ENCODE measurements at places on chromosomes 1 and 21.

GRCh38 chr1:232596666-232597303, 33.1 kb downstream of the SIPA1L2 start:
- DNase-seq, result no peak

DNA sequence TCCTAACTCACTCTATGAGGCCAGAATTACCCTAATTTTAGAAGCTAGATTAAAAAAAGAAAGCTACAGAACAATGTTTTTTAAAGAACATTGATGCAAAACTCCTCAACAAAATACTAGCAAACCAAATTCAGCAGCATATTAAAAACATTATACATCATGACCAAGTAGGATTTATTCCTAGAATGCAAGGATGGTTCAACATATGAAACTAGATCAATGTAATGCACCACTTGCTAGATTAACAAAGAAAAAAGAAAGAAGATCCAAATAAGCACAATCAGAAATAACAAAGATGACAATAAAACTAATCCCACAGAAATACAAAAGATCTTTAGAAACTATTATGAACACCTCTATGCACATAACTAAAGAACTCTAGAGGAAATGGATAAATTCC, 13.3 kb upstream of the PPT1 start:
- DNase-seq, result no peak

DNA sequence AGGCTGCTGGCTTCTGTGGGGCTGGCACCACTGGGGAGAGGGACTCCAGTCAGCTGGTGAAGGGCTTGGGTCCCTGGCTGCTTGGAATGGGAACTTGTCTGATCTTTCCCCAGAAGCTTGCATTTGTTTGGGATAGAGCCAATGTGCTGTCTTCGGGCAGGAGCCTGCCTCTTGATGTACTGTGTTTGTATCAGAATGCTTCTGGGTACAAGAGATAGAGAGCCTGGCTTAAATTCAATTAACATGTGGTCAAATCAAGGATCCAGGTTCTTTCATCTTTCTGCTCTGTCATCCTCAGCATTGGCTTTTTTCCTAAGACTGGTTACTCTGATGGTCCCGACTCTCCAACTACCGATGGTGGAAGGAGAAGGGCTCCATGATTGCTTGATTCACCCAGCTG, 16.0 kb upstream of the PROK1 start:
- no peak for DNase-seq

DNA sequence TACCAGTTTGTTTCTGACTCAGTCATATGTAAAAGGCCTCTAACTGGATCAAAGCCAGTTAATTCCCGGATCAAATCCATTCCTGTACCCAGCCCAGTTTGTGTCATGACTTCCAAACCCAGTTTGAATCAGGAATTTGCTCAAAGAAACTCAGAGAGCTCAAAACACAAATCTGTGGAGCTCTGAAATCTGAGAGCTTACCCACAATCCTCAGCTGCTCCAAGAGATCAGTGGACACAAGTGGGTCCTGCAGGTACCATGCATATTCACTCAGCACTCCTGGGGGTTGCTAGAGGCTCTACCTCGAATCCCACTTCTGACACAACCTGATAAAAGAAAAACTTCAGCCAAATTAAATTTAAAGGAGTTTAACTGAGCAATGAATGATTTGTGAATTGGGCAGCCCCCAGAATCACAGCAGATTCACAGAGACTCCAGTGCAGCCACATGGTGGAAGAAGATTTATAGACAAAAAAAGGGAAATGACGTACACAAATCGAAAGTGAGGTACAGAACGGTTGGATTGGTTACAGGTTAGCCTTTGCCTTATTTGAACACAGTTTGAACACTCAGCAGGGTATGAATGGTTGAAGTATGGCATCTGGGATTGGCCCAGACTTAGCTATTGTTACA, 11.9 kb upstream of the MRPL55 start:
- peak; percentile 34 for DNase-seq

DNA sequence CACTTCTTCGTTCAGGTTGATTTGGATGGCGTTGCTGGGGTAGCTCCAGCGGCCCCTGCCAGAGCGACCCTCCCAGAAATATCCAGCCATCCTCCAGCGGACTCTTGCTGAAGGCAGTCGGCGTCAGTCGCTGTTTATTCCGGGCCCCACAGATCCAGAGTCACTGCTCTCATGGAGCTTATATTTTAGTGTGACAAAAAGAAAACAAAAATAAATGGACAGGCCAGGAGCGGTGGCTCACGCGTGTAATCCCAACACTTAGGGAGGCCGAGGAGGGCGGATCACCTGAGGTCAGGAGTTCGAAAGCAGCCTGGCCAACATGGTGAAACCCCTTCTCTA, 791 bp upstream of the CFAP298 start:
- no peak for DNase-seq

- no peak for DNase-seq
Observed at GRCh38 chr1:84083307-84083706, 60.8 kb upstream of the PRKACB start.

DNA sequence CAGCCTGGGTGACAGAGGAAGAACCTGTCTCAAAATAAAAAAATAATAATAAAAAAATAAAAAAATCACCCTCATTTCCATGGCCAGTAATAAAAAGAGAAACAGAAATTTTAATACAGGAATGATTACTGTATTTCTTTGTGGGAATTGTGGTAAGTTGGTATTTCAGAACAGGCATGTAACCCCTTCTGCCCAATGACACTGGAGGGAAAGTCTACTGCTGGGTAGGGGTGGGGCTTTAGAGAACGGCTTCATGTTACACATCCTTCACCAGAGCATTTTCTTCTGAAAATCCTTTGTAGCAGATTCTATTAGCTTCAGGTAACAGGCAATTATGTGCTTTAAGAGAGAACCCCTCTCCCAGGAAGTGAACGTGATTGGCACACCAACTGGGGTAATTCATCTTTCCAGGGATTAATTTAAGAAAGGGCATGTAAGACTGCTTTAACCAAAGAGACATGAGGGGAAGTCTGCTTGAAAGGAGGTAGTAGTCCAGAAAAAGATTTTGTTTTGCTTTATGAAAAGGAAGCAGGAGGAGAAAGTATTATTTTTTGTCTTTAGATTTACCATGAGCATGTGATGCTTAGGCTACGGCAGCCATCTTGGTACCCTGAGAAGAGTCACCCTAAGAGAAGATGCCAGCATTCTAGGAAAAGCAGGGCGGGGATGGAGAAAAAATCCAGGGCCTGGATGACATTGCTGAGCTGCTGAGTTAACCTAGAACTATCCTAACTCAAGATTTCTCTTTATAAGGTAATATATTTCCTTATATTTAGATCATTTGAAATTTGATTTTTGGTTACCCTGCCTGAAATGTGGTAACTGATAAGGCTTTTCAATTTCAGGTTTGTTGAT, 57.7 kb upstream of the DPT start:
- DNase-seq, result no peak

- no peak for DNase-seq
Observed at GRCh38 chr1:186848509-186849130, 19.9 kb downstream of the PLA2G4A start.

DNA sequence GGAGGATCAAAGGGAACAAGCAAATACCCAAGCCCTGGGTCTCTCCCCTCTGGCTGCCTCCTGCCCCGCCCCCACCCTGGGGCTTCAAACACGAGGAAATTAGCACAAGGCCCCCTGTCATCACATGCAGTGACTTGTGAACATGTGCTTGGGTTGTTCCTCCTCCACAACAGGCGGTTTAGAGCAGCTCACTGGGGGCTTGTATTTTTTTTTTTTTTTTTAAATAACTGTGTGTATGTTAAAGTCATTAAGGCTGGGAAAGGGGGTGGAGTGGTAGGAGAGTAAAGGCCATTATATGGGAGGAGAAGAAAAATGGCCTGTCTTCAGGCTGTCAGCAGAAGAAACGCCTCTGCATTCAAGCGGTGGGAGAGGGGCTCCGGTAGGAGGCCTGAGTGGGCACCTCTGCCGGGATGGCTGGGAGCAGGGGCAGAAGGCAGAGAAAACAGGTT, 64.2 kb downstream of the PLXNA2 start:
- no peak for DNase-seq

DNA sequence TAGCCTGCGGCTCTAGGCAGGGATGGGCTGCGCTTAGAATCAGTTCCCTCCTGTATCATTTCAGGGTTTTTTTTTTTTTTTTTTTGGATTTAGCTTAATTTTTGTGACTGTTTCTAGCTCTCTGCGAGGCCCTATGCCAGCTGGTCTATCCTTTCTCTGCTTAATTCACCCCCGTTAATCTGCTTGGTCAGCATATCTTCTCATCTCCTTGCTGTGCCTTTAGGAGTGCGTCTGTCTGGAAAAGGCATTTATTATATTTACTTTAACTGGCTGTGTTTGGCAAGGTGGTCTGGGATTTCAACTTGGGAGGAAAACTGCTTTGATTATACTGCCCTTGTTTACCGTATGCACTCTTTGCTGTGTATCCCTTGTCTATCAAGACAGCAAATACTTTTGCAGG, 184.8 kb upstream of the KIAA0040 start:
- DNase-seq, result no peak

GRCh38 chr1:93707956-93708355, 26.3 kb upstream of the BCAR3 start:
- DNase-seq, result no peak

GRCh38 chr1:10621906-10622305, 147.2 kb downstream of the PEX14 start:
- DNase-seq, result no peak

GRCh38 chr1:33244143-33244808, 12.0 kb upstream of the ZNF362 start:
- DNase-seq, result peak; percentile 43

GRCh38 chr1:43222879-43223278, 46.9 kb upstream of the TMEM125 start:
- DNase-seq, result no peak

DNA sequence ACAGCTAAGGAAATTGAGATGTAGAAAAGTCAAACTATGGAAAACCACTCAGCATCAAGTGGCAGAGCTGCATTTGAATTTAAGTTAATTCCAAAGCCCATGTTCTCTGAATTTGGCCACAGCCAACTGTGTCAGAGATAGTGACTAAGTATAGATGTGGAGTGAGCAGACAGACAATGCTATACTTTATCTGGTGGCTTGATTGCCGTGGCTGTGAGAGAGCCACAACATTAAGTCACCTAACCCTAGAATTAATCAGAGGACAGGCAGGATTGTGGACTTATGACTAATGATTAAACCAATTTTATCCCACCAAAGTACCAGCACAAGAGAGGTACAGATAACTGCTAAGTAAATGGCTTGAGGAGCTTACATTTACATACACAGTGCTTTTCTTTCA, 209.8 kb downstream of the TPR start:
- no peak for DNase-seq

- DNase-seq, result peak; percentile 54
Observed at GRCh38 chr1:183241471-183241870, 55.4 kb downstream of the LAMC2 start.

DNA sequence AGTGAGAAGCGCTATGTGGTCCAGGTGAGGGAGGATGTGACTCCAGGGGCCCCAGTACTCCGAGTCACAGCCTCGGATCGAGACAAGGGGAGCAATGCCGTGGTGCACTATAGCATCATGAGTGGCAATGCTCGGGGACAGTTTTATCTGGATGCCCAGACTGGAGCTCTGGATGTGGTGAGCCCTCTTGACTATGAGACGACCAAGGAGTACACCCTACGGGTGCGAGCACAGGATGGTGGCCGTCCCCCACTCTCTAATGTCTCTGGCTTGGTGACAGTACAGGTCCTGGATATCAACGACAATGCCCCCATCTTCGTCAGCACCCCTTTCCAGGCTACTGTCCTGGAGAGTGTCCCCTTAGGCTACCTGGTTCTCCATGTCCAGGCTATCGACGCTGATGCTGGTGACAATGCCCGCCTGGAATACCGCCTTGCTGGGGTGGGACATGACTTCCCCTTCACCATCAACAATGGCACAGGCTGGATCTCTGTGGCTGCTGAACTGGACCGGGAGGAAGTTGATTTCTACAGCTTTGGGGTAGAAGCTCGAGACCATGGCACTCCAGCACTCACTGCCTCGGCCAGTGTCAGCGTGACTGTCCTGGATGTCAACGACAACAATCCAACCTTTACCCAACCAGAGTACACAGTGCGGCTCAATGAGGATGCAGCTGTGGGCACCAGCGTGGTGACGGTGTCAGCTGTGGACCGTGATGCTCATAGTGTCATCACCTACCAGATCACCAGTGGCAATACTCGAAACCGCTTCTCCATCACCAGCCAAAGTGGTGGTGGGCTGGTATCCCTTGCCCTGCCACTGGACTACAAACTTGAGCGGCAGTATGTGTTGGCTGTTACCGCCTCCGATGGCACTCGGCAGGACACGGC, 2.2 kb downstream of the CELSR2 start:
- DNase-seq, result no peak

GRCh38 chr1:115063228-115063901, 25.9 kb downstream of the TSPAN2 start:
- DNase-seq, result no peak

- DNase-seq, result no peak
Observed at GRCh38 chr1:72394457-72394856, 112.1 kb upstream of the NEGR1 start.

DNA sequence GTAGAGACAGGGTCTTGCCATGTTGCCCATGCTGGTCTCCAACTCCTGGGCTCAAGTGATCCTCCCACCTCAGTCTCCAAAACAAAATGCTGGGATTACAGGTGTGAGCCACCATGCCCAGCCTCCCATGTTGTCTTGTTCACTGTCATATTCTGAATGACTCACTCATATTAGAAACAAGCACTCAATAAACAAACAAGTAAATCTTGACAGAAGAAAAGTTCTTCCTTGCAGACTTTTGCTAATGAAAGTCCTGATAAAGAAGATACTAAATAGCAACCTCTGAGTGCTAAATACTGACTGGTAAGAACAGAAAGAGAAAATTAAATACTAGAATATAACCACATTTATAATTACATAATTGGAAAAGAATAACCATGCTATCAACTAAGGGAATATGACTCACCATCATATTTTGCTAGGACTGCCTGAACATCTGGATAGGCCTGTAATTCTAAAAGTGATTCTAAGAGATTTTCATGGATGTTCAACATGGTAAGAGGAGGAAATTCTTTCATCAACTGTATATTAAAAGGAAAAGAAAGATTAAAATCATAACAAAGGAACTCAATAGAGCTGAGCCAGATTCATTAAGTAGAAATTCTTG, 37.3 kb downstream of the ST7L start:
- DNase-seq, result no peak

Measured in adipocyte (in vitro differentiated cells).